ENCODE measurements at places on chromosomes 16 and 17.
A peak's percentile ranks its signal among the peaks of the same experiment; 100 is the strongest.

- DNase-seq, result peak; percentile 44
Measured at GRCh38 chr16:1299012-1299867, 10.2 kb upstream of the UBE2I start.

GRCh38 chr17:38893607-38894006 lies 23.7 kb downstream of the LASP1 start:
- DNase-seq, result peak; percentile 51

DNA sequence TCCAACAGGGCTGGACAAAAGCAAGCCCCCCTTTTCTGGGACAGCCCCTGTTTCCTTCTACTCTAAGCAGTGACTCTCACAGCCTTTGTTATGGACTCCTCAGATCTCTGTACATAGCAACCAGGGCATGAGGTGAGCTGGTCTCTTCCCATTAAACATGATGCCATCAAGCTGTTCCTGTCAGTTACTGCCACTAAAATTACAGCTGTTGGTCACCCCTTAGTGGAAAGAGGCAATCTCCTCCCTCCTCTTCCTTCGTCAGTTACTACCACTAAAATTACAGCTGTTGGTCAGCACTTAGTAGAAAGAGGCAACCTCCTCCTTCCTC lies 95.2 kb upstream of the SMIM36 start:
- DNase-seq, result no peak

- peak; percentile 67 for DNase-seq
Measured at GRCh38 chr17:1643293-1643998, 2.1 kb downstream of the SCARF1 start.

- DNase-seq, result no peak
Measured at GRCh38 chr17:62206550-62206949, 141.5 kb upstream of the MED13 start.

- peak; percentile 32 for DNase-seq
Measured at GRCh38 chr17:42901535-42902229, 1.1 kb downstream of the G6PC1 start.

DNA sequence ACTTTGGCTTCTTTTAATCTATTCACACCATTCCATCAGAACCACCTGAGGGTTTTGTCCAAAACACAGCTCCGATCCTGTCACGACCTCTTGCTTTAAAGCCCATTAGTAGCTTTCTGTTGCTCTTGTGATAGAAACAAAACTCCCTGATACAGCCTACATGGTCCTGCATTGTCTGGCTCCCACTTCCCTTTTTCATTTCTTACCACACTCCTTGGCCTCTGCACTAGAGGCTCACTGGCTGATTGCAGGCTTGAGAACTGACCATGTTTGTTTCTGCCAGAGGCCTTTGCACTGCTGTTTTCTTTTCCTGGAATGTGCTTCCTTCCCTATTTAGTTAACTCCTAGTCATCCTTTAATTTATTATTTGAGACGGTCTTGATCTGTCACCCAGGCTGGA lies 23.7 kb downstream of the IST1 start:
- no peak for DNase-seq

GRCh38 chr17:76385892-76386786 lies 1.7 kb downstream of the SPHK1 start:
- peak; percentile 70 for DNase-seq

Measured in mucosa of gallbladder (tissue), 1 donor.